Heart right ventricle (tissue), 16 donors: ENCODE measurements at places on chromosomes 13 and 19. TPM values are rescaled to one million over a fixed set of nuclear protein-coding genes. Genes with fewer than 3 reads are reported as not detected.

- no peaks in the 10 kb centered on the region for H3K4me1 ChIP-seq
- peaks cover 20% of the 10 kb centered on the region for H3K27me3 ChIP-seq
- DNase-seq, result peak; percentile 89
- peak overlapping the region; percentile 71 for H3K27ac ChIP-seq
- no peaks in the 10 kb centered on the region for H3K36me3 ChIP-seq
- no peak overlapping the region for H3K4me3 ChIP-seq
Measured at GRCh38 chr19:480016-480855, 16.1 kb upstream of the MADCAM1 start.

DNA sequence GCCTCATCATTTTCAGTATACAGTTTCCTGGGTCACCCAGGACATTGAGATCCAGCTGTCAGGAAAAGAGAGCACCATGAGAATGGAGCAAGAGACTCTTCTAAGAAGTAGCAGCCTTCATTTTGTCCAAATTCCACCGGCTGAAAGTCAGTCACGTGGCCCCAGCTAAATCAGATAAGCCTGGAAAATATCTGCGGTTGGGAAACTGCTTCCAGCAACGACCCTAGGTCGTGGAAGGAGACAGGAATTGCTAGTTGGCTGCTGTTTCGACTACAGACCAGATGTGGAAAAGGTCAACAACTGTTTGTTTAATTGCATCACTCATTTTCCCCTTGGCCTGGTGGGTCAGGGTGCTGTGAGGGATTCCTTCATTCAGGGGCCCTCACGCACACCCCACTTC is 107.0 kb downstream of the ZNF536 start:
- no peaks in the 10 kb centered on the region for H3K4me1 ChIP-seq
- H3K36me3 ChIP-seq, result no peaks in the 10 kb centered on the region
- no peaks in the 10 kb centered on the region for H3K27me3 ChIP-seq
- H3K27ac ChIP-seq, result no peak overlapping the region
- DNase-seq, result no peak

- H3K27me3 ChIP-seq, result no peaks in the 10 kb centered on the region
- no peaks in the 10 kb centered on the region for H3K36me3 ChIP-seq
- no peak for DNase-seq
- H3K27ac ChIP-seq, result no peak overlapping the region
- no peaks in the 10 kb centered on the region for H3K4me1 ChIP-seq
- H3K4me3 ChIP-seq, result no peak overlapping the region
Measured at GRCh38 chr13:83183439-83184149, 698.7 kb downstream of the SLITRK1 start.

Gene DENND1C
- 1.1 TPM for total RNA-seq

Gene TNFAIP8L1
- total RNA-seq, result 13.4 TPM

Gene PGLYRP1
- total RNA-seq, result not detected
